ENCODE measurements at places on chromosomes 5 and 9. TPM values are rescaled to one million over a fixed set of nuclear protein-coding genes. Genes with fewer than 3 reads are reported as not detected.

NUTM2G gene
- not detected for total RNA-seq

PCDHA1 gene
- total RNA-seq = not detected

NUTM2F gene
- not detected for total RNA-seq

DNA sequence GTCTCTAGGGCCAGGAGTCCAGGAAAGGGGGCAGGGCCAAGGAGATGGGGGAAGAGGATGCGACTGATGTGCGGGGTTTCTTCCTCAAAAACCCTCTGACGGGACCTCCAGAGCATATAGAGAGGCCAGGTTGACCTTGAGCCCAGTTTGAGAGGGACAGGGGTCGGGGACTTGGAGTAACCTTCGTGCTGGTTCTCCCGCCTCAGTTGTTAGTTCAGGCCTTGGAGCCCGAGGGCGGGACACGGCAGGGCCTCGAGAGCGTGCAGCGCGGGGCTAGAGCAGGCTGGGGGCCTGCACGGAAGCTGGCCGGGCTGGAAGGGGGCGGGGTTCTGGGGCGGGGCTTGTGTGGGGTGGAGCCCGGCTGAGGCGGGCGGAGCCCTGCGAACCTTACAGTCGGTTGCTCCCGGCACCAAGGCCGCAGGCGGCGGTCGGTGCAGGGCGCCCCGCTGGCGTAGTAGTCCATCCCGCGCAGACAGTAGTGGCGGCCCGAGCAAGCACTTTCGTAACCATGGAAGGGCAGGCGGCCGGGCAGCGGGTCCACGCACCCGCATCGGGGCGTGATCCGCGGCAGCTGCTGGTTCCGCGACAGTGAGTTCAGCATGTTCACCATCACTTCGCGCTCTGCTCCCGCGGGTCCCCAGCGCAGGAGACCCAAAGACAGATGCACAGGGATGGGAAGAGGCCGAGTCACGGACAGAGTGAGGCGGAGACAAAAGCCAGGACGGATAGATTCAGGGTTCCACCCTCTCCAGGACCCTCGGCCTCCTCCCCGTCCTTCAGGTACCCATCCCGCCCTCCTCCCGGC is 4.0 kb upstream of the MYORG start:
- peak; percentile 86 for DNase-seq

DNA sequence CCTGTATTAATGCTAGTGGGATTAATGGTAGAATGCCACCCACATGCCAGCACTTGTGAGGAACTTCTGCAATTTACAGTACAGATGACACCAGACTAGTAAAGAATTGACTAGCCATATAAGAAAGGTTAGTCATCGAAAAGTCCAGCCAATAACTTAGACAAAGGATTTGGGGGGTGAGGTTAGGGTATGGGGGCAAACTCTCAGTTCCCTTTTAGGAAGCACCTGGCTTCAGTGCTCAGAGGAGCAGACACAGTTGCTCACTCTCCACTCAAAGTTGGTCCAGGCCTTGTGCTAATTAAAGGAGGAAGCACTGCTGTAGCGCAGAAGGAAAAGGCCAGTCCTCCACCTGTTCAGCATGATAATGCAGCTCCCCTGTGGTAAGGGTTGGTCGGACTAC is 25.2 kb downstream of the TGFBR1 start:
- no peak for DNase-seq

- no peak for DNase-seq
Observed at GRCh38 chr9:77092536-77092935, 73.1 kb downstream of the FOXB2 start.

DNA sequence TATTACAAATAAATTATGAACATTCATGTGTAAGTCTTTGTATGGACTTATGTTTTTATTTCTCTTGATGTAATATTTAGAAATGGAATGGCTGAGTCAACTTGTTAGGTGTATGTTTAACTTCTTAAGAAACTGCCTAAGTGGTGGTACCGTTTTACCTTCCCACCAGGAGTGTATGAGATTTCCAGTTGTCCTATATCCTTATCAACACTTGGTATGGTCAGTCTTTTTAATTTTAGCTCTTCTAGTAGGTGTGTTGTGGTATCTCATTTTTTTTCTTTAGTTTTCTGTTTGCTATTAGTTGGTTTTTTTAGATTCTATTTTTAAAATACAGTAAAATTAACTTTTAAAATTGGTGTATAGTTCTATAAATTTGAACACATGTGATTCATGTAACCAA is 3.7 kb downstream of the NDUFAF2 start:
- DNase-seq = no peak
